ENCODE measurements at places on chromosomes 5 and 9.
A peak's percentile ranks its signal among the peaks of the same experiment; 100 is the strongest.

DNA sequence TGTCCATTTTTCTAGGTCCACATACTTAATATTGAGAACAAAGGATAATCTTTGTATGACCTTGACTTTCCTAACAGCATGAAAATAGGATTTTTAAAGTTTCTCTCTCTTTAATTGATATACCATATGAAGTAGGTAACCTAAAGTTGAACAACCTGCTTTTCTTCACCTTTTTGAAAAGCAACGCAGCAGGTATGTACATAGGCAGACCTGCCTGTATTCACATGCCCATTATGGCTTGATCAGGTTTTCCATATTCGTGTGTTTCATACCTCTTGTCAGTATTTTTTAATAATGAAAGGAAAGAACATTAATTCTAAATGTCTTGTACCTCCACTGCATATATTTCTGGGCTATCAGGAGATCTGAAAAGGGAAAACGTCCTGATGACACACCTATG lies 1.5 kb upstream of the ADAMTSL1 start:
- DNase-seq, result no peak

DNA sequence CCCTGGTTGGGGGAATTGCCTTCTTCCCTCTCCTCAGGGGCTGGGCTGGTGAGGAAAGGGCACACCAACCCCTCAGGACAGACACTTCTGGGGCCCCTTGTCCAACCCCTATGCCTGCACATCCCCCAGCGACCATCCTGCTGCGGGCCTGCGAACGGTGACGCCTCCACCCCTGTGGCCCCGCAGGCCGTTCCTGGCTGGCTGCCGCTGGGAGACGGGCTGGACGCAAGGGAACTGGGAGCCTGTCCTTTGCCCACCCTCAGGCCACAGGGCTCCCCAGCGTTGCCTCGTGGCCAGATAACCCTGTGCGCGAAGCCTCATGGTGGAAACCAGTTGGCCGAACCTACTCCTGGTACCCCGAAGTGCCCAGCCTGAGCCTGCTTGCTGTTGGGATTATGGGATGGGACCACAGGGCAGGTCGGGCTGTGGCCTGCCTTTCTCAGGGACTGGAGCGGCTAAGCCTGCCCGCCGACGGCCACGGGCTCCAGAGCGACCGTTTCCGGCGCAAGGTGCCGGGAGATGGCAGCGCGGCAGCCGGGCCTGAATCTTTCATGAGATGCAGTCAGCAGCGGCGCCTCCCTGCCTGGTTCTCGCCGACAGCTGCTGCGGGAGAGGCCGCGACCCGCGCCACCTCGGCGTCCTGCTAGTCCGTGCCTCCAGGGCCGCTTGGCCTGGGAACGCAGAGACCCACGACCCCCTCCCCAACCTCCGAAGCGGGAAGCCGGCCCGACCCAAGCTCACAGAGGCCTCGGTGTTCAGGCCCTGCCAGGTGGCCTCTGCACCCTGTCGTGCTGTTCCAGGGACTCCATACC lies 6.5 kb upstream of the PITX1 start:
- no peak for DNase-seq

- no peak for DNase-seq
Measured at GRCh38 chr9:78149702-78150291, 86.1 kb upstream of the CEP78 start.

GRCh38 chr9:92715488-92716231 lies 45.7 kb upstream of the IPPK start:
- DNase-seq, result no peak

- no peak for DNase-seq
Measured at GRCh38 chr5:31385774-31386537, 145.9 kb downstream of the DROSHA start.

GRCh38 chr9:16337322-16338029 lies 533.0 kb downstream of the BNC2 start:
- DNase-seq, result peak; percentile 39
